ENCODE measurements at places on chromosomes 13 and 19. TPM values are rescaled to one million over a fixed set of nuclear protein-coding genes. Genes with fewer than 3 reads are reported as not detected.
A peak's percentile ranks its signal among the peaks of the same experiment; 100 is the strongest.

DNA sequence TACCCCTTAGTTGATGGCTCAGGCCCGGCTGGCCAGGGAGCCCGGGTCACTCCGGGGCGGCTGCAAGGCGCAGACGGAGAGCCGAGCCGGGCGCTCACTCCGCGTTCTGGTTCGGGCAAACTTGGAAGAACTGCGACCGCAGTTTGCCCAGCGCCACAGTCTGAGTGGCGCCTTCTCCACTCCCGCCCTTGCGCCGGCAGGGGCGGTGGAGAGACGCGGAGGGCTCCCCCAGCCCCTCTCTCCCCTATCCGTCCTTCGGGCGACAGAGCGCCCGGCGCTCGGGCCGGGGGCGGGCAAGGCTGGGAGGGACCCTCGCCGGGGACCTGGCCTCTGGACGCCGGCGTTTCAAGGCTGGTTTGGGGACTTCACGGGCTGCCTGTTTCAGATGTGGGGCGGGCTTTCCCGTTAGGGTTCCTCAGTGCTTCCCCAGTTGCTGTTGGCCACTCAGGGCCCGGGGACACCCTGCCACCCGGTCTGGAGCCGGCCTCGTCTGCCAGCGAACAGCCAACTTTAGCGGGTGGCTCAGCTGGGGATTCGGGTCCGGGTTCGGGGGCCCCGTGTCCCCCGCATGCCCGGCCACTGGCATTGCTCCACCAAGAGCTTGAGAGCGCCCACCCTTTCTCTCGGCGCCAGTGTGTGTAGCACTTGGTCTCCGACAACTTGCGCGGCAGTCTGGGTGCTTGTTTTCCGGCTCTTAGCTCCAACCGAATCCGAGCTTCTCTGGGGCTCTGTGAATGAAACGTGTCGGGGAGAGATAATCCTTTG, 1.5 kb downstream of the GPC6 start:
- H3K27ac ChIP-seq: no peak overlapping the region
- no peak for DNase-seq
- H3K36me3 ChIP-seq: no peaks in the 10 kb centered on the region
- H3K4me1 ChIP-seq: no peaks in the 10 kb centered on the region
- no peak overlapping the region for H3K4me3 ChIP-seq

The PRODH2 gene
- total RNA-seq: not detected

DNA sequence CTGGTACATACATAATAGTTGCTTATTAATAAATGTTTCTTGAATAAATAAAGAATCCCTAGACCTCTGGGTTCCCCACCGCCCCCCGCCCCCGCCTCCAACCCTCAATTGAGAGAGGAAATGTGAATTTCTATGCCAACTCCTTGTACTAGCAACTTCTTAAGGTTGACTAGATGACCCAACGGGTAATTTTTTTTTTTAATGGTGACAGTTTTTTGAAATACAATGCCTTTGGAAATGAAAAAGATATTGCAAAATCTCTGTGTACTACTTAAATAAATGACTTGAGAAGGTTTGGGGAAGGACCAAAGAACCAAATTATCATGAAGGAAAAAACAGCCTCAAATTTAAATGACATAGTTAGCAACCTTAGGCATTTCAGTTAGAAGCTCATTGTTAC, 640.3 kb downstream of the TBC1D4 start:
- H3K27ac ChIP-seq: no peak overlapping the region
- H3K36me3 ChIP-seq: no peaks in the 10 kb centered on the region
- no peak overlapping the region for H3K4me3 ChIP-seq
- H3K27me3 ChIP-seq: peaks cover 2% of the 10 kb centered on the region
- no peak for DNase-seq
- H3K4me1 ChIP-seq: no peaks in the 10 kb centered on the region

- no peak overlapping the region for H3K27ac ChIP-seq
- peaks cover 21% of the 10 kb centered on the region for H3K36me3 ChIP-seq
- H3K4me3 ChIP-seq: no peak overlapping the region
- H3K4me1 ChIP-seq: peaks cover 44% of the 10 kb centered on the region
- H3K27me3 ChIP-seq: no peaks in the 10 kb centered on the region
These were observed 3.9 kb downstream of the CIC start for GRCh38 chr19:42272989-42273406.

The ZNF665 gene
- total RNA-seq: 11.3 TPM

DNA sequence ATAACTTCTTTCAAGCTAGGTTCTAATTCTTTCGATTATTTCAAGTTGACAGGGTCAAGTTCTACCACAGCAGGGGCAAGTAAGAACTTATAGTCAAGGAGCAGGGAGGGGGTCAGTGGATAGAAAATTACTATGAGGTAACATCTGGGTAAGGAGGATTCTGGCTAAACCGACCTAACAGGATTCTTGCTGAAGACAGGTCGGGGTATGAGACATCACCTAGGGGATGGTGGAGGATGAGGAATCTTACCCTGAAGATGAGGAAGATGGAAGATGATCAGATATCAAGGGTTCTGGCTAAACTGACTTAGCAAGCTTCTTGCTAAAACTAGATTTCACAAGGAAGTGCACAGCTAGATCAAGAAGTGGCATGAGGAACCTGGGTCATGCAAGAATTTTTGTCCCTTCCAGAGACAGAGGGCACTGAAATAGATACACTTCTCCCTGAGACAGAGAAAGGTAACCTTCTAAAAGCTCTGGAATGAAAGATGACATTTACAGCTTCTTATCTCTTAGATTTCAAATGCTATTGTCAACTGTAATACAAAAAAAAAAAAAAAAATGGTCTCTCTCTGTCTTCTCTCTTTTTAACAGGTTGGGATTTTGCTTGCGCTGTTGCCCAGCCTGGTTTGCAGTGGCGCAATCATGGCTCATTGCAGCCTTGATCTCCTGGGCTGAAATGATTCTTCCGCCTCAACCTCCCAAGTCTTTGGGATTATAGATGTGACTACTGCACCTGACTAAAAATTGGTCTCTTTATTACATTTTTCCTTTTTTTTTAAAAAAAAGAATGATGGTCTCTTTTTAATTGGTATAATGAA, 9.6 kb upstream of the METTL21C start:
- no peak overlapping the region for H3K27ac ChIP-seq
- H3K4me3 ChIP-seq: no peak overlapping the region
- peaks cover 23% of the 10 kb centered on the region for H3K27me3 ChIP-seq
- no peaks in the 10 kb centered on the region for H3K4me1 ChIP-seq

The ZNF607 gene
- total RNA-seq: 12.8 TPM

The FSD1 gene
- 20.8 TPM for total RNA-seq

DNA sequence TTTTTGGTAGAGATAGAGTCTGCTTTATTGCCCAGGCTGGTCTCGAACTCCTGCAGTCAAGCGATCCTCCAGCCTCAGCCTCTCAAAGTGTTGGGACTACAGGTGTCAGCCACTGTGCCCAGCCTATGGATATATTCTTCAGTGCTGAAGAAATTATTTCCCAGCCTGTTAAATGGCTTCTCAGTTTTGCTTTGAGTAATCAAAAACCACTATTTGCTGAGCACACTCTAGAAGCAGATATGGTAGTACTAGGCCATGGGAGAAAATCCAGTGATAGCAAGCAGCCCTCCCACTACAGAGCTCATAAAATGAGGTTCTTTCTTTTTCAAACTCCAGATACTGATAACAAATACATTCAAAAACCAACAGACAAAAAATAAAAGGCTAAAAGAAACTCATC, 80.6 kb upstream of the CLDN10 start:
- H3K4me3 ChIP-seq: no peak overlapping the region
- no peak for DNase-seq

DNA sequence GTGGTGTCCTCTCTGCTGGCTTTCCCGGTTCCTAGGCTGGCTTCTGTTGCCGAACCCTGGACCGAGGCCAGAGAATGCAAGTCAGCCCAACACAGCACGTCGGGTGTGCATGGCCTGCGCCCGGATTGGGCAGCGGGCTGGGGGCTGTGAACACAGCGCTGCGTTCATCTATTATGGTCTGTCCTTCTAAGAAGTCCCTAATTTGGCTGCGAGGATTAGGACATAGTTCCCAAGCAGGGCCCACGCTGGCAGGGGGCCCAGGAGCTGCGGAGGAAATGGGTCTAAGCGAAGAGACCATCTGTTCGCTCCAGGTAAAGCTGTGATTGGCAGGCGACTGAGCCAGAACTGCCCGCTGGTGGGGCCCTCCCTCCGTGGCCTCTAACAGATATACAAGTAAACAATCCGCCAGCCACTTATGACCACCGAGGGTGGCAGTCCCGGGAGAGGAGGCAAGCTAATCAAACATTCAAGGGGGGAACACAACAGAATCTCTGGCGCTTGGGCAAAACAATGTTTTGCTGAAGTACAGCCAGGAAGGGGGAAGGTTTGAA, 6.0 kb downstream of the SYCE2 start:
- no peaks in the 10 kb centered on the region for H3K27me3 ChIP-seq
- H3K4me3 ChIP-seq: no peak overlapping the region
- peak overlapping the region; percentile 73 for H3K27ac ChIP-seq
- DNase-seq: no peak
- no peaks in the 10 kb centered on the region for H3K36me3 ChIP-seq

DNA sequence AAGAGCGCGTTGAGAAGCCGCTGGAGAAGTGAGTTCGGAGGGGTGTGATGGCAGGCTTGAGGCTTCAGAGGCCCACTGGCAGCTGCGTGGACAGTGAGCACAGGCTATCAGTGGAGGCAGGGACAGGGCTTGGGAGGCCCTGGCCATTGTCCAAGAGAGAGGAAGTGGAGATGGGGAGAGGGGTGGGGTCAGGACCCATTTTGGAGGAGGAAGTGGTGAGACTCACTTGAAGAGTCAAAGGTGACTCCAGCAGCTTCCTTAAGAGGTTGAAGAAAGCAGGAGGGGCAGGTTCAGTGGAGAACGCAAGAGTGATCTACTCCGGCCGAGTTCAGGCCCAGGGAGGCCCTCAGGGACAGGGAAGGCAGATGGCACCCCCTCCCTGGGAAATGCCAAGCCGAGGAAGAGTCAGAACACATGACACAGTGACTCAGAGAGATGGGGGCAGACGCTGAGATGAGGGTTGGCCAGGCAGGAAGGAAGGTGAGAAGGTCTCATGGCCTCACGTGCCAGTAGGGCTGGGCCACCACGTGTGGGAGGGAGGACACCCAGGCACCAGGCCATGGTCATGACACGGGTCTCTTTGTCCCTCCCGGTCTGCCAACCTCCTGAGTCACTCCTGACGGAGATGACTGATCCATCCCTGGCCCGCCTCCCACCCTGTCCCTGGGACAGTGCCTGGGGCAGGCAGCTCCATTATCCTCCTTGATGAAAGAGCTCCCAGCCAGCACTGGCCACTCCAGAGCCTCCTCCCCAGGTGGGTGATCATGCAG, 10.1 kb upstream of the CD22 start:
- no peak for DNase-seq
- H3K27me3 ChIP-seq: peaks cover 9% of the 10 kb centered on the region
- peaks cover 2% of the 10 kb centered on the region for H3K36me3 ChIP-seq
- peak overlapping the region; percentile 81 for H3K27ac ChIP-seq
- H3K4me3 ChIP-seq: peak overlapping the region; percentile 7

GRCh38 chr13:108037348-108037747, 178.0 kb downstream of the LIG4 start:
- no peak overlapping the region for H3K27ac ChIP-seq
- H3K4me1 ChIP-seq: peaks cover 2% of the 10 kb centered on the region
- no peaks in the 10 kb centered on the region for H3K27me3 ChIP-seq
- no peak for DNase-seq

DNA sequence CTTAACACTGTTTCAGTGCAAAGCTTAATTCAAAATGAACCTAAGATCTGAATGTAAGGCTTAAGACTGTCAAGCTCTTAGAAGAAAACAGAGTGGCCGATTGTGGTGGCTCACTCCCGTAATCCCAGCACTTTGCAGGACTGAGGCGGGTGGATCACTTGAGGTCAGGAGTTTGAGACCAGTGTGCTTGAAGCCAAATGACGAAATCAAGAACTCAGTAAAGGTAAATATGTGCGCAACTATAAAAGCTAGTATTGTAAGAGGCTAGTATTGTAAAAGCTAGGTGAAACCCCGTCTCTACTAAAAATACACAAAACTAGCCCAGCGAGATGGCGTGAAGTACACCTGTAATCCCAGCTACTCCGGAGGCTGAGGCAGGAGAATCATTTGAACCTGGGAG, 12.7 kb downstream of the ATP4B start:
- H3K27me3 ChIP-seq: no peaks in the 10 kb centered on the region
- H3K4me1 ChIP-seq: peaks cover 16% of the 10 kb centered on the region
- no peak overlapping the region for H3K27ac ChIP-seq
- DNase-seq: no peak

- DNase-seq: no peak
- H3K27ac ChIP-seq: no peak overlapping the region
- no peak overlapping the region for H3K4me3 ChIP-seq
- no peaks in the 10 kb centered on the region for H3K4me1 ChIP-seq
- no peaks in the 10 kb centered on the region for H3K27me3 ChIP-seq
- H3K36me3 ChIP-seq: peaks cover 5% of the 10 kb centered on the region
These were observed 20.0 kb downstream of the YIPF2 start for GRCh38 chr19:10908380-10908960.

GRCh38 chr13:44303681-44304432, 69.8 kb upstream of the SERP2 start:
- H3K4me3 ChIP-seq: no peak overlapping the region
- no peak overlapping the region for H3K27ac ChIP-seq
- peaks cover 7% of the 10 kb centered on the region for H3K27me3 ChIP-seq

The CARM1 gene
- total RNA-seq: 28.3 TPM

The CRX gene
- total RNA-seq: 0.06 TPM

DNA sequence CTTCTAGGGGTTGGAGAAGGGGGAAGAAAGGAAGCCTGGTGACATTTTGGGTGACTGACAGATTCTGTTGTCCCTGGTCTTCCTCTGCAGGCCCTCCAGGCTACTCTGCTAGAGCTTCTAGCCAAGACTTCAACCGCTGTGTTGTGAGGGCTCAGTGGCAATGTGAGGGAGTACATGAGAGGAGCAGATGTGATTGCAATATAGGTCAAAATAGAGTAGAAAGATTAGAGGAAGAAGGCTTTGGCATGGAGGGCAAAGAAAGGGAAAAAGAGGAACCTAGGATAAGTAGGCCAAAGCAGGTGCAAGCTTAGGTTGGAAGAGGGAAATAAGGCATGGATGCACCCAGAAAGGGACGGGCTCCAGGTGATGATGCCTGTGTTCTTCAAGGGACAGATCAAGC, 216.9 kb downstream of the RGCC start:
- no peak overlapping the region for H3K4me3 ChIP-seq
- H3K36me3 ChIP-seq: peaks cover 2% of the 10 kb centered on the region
- DNase-seq: no peak
- H3K27ac ChIP-seq: no peak overlapping the region
- H3K4me1 ChIP-seq: no peaks in the 10 kb centered on the region

The NALCN gene
- not detected for total RNA-seq

GRCh38 chr19:10805758-10806247, 30.2 kb downstream of the TMED1 start:
- peaks cover 28% of the 10 kb centered on the region for H3K36me3 ChIP-seq
- no peak overlapping the region for H3K27ac ChIP-seq
- peaks cover 12% of the 10 kb centered on the region for H3K4me1 ChIP-seq
- H3K4me3 ChIP-seq: no peak overlapping the region
- H3K27me3 ChIP-seq: no peaks in the 10 kb centered on the region

- H3K36me3 ChIP-seq: no peaks in the 10 kb centered on the region
- H3K4me1 ChIP-seq: no peaks in the 10 kb centered on the region
- no peak for DNase-seq
- no peak overlapping the region for H3K27ac ChIP-seq
These were observed 10.4 kb downstream of the FCER2 start for GRCh38 chr19:7691497-7691896.

The CEACAM3 gene
- total RNA-seq: not detected

The STOML3 gene
- not detected for total RNA-seq

The CYP4F11 gene
- total RNA-seq: not detected

Measured in activated naive CD8-positive, alpha-beta T cell treated with anti-CD3 and anti-CD28 coated beads, Interleukin-2, amount 10 ng/mL, durations not matched to agents 7 days and 5 days (primary cell).